GM12892 (cell line): ENCODE measurements at places on chromosomes 12 and 14.

- no peak for DNase-seq
These were observed 248.0 kb downstream of the DAD1 start for GRCh38 chr14:22341049-22341448.

DNA sequence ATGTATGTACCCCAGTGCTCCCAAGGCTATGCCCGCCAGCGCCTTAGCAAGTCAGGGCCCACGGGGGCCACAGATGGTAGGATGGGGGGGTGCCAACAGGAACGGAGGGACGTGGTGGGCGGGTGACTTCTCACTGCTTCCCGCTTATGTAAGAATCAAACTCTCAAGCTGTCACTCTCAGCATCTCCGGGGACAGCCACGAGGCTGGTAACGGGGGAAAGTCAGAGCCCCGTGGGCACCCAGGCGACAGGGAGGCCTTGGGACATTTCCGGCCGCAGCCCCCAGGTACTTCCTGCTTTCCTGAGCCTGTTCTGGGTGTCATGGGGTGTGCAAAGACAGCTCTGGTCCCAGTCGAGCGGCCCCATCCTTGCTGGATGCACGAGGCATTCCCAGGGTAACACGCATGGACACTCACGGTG, 59.3 kb downstream of the TESC start:
- DNase-seq = no peak

GRCh38 chr14:54025661-54026060, 69.0 kb upstream of the BMP4 start:
- DNase-seq = no peak

DNA sequence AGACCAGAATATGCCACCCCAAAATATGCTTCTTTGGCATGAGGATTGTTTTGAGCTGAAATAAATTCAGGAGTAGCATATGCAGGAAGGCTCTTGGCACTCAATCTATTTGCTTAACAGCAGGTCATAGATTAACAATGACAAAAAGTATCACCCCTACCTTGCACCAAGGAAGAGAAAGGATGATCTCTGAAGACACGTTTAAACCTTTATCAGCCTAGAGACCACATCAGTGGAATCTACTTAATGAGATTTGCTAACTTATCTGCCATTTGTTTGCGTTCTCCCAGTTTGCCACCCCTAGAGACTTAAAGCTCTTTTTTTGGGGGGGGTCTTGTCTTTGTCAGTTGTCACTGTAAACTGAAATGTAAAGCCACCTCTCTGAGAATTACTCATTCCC, 1278.7 kb upstream of the USP15 start:
- no peak for DNase-seq

DNA sequence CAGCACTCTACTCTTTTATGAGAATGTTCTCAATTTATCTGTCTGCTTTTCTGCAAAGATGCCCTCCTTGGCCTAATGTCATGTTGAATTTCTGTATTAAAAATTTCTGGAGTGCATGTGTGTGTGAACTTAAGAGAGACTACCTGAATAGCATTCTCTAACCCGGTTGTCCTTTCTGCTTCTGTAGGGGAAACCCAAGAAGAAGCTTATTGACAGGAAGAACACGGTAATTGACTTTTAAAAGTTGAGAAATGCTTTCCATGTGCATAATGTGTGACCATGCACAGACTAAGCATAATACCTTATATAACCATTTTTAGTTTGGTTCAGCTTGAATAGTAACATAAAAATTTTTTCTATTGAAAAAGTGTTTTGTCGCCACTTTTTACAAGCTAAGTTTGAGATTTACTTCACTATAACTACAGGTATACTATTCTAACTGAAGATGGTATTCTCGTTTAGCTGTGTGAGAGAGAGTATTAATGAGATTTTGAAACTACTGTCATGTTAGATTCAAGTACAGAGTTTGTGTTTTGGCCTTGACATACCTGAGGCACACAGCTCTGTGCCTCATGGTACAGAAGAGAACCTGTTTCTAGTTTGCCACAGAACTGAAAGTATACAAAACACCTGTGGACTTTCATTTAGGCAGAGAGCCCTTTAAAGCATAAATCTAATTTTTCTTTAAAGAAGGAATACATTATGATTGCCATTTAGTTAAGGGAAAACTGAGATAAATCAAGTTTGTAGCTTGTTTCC, 96.8 kb downstream of the TTLL5 start:
- DNase-seq = no peak

DNA sequence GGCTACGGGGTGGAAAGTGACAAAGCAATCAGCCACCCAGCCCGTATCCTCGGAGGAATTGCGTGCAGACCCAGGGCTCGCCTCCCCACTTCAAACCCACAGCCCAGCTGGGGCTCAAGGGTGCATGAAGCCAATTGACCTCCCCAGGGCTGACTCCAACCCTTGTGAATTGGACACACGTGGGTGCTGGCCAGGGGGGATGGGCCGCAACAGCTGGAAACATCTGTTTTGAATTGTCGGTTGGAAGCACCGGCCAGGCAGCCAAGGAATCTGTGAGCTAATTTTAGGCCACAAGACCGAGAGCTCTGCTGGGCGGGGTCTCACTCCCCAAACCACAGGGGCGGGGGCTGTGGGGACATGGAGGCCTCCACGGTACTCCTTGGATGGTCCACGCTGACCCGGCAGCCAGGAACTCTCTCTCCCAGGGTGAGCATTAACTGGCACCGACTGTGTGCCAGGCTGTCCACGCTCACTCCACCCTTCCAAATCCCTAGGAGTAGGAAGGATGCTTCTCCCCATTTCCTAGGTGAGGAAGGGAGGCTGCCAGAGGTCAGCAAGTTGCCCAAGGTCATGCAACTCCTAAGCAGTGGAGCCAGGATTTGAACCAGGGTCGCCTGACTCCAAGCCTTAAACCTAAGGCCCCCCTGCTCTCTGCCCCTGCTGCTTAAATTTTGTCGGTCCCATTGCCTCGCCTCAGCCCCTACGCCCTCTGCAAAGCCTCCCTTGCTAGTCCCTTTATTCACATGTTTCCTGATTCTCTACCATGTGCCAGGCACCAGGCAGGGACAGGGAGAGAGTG, 11.9 kb upstream of the TMEM119 start:
- no peak for DNase-seq
